Occipital lobe (tissue), 3 donors: ENCODE measurements at places on chromosomes 1 and 21.

- DNase-seq: no peak
Measured at GRCh38 chr1:90722874-90723589, 5.9 kb upstream of the BARHL2 start.

- DNase-seq: peak; percentile 33
Measured at GRCh38 chr1:176692431-176692830, 229.5 kb downstream of the PAPPA2 start.

DNA sequence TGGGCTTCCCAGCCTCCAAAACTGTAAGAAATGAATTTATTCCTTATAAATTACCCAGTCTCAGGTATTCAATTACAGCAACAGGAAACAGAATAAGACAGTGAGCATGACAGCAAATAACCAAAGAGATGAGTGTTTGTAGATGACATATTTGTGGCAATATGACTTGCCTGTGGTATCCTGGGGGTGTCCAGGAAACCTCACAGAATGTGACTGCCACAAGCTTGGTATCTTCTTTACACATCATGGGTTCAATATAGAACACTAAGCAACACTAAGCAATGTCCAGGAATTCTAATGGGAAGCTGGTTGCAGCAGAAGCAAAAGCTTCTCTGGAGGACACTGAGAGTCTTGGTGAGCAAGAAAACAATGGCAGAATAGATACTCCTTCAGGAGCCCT lies 236.4 kb upstream of the BEND5 start:
- DNase-seq: no peak

DNA sequence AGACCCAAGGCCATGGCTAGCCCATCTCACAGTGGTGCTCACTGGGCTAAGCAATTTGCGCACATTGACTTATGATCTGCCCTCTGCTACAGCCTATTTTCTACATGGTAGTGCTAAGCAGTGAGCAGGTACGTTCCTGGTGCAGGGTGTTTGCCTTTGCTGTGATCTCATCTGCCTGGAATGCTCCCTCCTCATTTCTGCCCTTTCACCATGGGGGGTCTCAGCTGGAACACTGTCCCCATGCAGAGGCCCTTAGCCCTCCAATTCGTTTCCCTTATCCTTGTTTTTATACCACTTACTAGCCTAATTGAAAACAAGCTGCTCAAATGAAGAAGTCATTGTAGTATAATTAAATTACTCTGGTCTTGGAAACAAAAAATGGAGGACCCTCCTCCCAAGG lies 2.0 kb upstream of the B3GALT5 start:
- DNase-seq: no peak

DNA sequence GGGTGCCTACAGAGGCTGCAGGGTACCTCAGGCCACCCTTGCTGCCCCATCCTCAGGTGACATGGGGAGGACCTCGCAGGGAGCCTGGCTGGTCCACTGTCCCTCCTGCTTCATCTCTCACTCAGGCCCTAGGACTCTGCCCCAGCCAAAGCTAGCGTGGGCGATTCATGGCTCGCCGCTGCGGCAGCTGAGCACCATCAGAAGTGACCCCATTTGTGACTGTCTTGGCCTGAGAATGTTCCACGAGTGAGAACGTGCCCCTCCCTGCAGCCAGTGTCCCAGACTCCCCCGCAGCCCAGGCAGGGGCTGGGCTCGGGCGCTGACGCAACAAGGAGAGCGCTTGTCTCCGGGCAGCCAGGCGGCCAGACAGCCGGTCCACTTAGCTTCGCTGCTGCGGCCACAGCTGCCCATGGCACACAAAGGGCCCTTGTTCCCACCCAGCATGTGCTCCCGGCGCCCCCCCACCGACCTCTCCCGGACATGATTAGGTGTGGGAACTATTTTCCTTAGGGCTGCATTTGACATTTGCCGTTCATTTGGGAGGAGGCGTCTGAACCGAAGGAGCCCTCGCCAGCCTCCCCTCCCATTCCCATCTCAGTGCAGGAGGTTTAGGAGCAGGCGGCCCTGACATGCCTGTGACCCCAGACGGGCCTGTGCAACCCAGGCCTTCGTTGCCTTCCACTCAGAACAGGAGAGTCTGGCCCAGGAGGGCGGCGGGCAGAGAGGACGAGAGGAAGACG lies 19.3 kb upstream of the POFUT2 start:
- peak; percentile 84 for DNase-seq

DNA sequence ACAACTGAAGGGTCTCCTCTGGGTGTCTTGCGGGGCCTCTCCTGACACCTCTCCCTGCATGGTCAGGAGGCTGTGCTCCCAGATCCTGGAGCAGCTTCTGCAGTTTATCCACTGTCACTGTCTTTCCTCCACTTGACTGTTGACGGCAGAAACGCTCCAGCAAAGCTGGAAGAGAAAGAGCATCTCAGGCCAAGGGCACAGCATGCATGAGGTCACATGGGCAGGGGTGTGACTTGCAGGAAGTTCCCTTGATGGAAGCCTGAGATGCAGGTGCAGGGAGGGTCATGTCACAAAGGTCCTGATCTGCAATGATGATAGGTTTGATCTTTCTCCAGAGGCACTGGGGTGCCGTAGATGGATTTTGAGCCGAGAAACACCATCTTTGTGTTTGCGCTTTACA lies 23.3 kb downstream of the SLC44A3 start:
- DNase-seq: no peak

DNA sequence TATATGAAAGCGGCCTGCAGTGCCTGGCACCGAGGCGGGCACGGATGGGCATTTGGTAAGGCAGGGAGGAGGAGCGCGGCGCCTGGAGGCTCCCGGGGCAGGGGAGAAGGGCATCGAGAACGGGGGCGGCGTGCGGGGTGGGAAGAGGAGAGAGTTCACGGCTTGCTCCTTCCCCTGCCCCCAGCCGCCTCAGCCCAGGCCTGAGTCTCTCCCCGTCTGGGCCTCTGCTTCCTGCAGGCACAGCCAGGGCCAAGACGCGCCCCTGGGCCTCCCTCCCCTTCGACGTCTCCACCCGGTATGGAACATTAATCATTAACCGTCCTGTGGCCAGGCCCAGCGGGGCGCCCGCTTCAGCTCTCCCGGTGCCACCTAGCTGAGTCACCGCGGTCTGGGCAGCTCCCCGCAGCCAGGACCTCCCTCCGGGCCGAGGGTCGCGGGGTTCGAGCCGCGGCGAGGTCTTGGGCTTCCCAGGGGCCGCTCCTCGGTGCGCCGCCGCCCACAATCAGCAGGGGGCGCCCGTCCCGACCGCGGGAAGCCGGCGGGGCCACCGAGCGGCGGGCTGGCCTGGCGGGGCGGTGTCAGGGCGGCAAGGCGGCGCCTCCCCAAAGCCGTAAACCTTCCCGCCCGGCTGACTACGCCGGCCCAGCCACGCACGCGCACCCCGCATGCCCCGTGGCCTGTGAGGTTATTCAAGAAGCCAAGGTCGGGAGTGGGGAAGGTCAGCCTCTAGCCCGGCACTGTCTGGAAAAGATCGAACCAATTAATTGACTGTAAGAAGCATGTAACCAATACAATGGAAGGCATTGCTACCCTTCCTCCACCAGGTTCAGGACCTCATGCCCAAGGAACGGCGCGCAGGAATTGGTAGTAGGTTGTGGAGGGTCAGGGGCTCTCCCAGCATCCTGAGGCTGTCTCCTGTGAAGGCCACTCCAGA lies 23.4 kb upstream of the RD3 start:
- DNase-seq: peak; percentile 15
